CD4-positive, alpha-beta T cell treated with Interleukin-4 for 1 hour (primary cell): ENCODE measurements at places on chromosomes 3 and 15.

DNA sequence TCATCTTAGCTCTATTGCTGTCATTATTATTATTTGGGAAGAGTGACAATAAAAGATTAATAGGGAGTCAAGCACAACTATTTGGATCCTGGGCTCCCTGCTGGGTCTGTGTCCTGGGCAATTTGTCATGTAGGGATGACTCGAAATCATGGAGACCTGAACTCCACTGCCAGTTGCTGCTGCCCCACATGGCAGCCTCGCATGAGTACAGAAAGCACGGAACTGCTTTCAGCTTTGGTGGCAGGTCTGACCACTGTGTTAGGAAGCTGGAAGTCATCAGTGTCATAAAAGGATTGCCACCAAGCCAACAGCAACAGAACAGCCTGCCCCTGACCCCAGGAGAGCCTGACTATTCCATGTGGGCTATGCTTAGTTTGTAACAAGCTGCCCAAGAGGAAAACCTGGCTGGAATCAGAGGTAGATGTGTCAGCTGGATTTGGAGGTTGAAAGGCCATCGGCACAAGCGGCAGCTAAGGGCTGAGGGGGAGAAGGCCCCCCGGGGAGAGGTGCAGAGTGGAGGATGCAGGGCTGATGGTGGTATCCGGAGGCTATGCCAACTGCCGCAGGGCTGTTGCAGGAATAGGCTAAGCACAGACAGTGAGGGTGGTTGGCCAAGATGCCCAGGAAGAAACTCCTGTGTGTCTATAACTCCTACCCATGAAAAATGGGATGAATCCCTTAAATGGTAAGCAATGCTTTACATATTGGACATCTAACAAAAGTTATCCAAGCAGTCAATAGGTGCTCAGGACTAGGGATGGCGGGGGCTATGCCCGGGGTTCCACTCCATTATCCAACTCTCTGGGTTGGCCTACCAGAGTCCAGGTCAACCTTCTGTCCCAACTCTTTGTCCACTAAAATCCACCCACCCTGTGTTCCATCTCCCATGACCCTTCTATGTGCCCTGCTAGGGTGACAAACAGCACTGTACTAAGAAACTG, 291.6 kb downstream of the ADAMTS17 start:
- DNase-seq, result no peak

- DNase-seq, result no peak
Measured at GRCh38 chr3:182892226-182892625, 88.1 kb downstream of the DCUN1D1 start.

DNA sequence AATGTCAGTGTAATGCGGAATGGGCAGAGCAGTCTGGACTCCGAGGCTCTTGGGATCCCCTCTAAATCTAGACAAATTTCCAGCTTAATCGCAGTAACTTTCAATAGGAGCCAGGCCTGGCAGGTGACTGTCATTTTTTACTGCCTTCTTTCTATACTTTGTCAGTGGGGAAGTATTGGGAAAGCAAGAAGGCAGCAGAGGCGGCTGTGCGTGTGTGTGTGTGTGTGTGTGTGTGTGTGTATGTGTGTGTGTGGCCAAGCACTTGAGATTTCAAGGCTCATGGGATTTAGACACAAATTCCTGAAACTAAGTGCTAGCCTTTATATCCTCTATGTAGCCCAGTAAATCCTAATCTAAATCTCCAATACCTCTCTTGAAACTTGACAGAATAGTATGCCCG, 49.3 kb upstream of the ANKRD34C start:
- DNase-seq, result no peak

- DNase-seq, result peak; percentile 74
Measured at GRCh38 chr15:60528530-60528929, 49.6 kb upstream of the ICE2 start.

DNA sequence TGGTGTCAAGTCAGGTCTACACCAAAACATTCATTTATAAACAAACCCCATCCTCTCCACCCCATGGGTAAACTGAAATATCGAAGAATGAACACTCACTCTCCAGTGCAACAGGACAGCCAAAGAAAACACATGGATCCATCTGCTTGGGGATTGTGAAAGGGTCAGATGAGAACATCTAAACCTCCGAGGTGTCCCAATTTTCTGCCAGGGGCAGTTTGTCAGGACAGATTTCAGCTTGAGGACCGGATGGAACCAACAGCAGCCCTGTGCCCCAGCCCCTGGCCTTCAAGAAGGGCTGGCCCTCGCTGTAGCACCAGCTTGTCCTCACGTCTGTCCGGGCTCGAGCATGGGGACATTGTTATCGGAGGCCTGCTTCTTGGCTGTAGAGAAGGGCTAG, 45.5 kb downstream of the PCSK6 start:
- no peak for DNase-seq

DNA sequence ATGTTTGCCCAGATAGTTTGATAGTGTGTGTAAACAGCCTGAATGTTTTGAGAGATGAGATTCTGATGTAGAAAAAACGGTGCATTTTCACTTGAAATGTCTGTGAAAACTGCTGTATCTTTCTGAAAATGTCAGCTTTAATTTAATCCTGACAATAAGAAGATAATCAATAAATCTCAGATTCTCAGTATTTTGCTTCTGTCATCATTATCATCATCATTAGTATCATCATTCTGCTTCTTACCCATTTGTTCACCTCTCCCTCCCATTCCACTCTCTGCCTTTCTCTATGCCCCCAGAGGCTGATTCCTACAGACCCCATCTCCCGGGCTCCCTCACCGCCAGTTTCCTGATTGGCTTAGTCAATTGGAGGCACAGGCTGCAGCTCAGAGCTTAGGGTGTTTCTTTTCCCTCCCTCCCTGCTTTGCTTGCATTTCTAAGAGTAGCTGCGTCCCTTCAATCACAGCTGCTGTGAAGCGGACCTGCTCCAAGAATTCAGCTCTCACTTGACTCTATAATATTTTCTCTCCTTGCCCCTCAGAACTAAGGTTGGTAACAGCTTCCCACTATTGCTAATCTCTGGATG, 8.2 kb upstream of the SNTN start:
- DNase-seq, result no peak

GRCh38 chr3:135106445-135106844, 311.4 kb downstream of the EPHB1 start:
- no peak for DNase-seq

DNA sequence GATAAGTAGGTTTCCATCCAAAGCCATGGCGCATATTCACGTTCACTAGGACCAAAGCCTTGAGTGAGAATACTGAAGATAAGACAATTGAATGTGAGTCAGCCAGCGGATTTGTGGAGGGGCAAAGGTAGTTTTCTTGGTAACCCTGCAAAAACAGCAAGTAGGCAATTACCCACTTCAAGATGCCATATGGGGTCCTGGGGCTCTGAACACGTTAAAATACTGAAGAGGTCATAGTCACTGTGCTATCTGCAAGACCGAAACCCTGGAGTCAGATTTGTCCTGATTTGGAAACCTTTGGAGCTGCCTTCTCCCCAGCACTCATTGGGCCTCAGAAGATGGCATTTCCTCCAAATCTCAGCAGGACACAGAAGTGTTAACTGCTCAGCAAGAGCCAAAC, 646.9 kb upstream of the LMCD1 start:
- no peak for DNase-seq

DNA sequence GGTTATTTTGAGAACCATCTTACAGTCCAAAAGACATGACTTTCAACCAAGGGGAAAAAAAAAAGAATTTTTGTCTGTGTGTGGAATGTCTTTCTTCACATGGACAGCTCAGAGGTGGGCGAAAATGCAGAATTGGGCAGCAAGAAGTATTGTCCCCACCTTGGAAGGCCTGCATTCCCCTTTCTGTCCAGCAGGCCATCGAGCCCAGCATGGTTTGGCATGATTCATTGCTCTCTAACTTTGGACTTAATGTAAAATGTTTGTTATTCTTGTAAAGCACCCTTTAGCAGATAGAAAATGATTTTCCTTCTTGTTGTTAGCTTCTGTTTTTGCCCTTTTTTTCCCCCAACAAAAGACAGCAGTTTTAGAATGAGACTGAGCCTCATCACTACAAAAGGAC, 12.4 kb downstream of the MYO1E start:
- no peak for DNase-seq
